ENCODE measurements at places on chromosomes 5 and 9.

DNA sequence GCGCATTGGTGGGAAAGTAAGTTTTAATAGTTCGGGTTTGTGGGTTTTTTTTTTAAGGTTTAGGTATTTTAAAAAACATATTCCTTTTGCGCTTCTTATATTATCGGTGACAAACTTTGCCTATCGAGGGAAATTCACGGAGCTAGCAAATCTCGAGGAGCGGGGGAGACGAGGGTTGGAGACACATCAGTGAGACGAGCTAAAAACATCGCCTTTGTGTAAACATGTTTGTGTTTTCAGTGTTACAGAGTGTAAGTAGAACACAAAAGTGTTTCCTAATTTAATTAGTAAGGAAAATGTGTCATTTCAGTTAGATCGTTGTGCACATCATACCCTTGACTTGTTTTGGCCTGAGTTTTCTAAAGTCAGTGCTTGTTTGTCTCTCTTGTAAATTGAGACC, 945 bp downstream of the BTF3 start:
- DNase-seq, result no peak

DNA sequence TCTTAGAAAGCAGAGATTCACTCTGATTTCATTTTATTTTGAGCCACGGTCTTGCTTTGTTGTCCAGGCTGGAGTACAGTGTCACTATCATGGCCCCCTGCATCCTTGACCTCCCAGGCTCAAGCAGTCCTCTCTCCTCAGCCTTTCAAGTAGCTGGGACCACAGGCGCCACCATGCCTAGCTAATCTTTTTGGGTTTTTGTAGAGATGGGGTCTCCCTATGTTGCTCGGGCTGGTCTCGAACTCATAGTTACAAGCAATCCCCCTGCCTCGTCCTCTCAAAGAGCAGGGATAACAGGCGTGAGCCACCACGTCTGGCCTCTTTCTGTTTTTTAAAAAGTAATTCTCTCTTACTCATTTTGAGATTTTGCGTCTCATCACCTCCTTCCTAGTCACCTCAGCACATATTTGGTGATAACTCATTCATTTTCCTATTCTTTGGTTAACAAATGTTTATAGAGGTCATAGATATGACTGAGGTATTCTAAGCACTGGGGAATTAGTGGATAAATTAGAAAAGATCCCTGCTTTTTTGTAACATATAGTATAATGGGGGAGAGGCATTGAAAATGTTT, 10.8 kb upstream of the DCP2 start:
- DNase-seq, result no peak

DNA sequence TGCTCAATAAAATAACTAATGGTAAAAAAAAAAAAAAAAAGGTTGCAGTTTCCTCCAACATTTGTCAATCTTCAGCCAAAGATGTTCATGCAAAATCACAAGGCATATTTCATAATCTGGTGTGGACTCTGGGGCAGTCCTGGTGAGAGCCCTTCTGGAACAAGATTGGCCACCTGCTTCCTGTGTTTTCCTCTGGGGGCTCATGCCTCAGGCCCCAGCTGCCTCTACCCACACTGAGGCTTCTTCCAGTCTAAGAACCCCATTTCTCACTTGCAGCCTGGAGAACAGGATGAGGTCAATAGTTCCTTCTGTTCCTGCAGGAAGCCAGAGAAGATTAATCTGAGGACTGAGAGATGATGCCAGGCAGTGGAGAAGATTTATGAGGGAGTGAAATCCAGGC, 492.6 kb upstream of the BRINP1 start:
- no peak for DNase-seq

DNA sequence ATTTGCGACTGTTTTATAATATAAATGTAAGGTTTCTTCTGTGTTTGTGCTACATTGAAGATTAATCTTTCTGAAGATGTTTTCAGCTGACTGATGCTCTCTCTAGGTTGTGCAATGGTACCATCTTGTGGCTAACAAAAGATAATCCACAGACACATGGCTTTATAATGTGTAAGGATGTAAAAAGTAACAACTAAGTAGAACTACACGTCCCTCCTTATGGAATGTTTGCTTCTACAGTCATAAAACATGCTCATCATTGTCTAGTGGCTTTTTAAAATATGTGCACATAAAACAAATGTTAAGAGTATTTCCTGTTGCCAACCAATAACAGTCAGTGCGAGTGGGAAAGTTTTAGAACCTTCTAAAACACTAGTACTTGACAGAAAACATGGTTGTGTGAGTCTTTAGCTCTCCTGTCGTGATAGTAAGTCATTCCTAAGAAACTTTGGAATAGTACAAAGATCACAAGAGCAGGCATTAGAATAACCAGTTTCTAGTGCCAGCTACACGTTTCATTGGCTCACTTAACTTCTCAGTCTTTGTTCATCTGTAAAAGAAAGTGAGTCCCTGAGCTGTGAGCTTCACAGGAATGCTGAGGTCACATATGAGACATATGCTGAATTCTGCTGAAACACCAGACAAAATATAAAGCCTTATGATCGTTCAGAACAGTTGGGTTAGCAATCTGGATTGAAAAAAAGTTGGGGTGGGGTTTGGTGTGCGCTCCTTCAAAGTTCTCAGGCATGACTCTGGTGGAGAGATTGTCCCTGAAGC, 75.7 kb upstream of the GLIS3 start:
- DNase-seq, result no peak

DNA sequence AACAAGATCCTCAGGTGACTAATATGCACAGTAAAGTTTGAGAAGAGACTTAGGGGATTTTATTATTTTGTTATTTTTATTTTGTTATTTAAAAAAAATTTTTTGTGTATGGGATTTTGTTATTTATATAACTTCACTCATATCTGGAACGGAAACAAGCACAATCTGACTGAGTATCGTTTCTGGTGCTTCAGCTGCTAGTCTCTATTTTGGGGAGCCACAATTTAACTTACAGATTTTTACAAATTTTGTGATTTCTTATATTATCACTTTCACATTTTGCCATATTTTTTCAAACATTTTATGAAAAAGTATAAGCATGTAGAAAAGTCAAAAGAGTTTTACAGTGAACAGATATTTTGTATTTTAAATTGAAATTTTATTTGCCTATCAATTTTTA, 208.7 kb downstream of the CCDC171 start:
- no peak for DNase-seq

- no peak for DNase-seq
Observed at GRCh38 chr9:6142799-6143454, 72.7 kb upstream of the IL33 start.

- DNase-seq, result no peak
Observed at GRCh38 chr5:76683816-76684731, 31.9 kb upstream of the F2R start.

- DNase-seq, result no peak
Observed at GRCh38 chr9:68709291-68710110, 4.5 kb downstream of the PIP5K1B start.

Measured in stimulated activated naive CD8-positive, alpha-beta T cell treated with anti-CD3 and anti-CD28 coated beads, Interleukin-15, Interleukin-2, amounts not matched to agents 100 U/mL and 50 U/mL, for 24 hours (primary cell).